Pancreas (tissue), 10 donors: ENCODE measurements at places on chromosomes 3 and 15. TPM values are rescaled to one million over a fixed set of nuclear protein-coding genes. Genes with fewer than 3 reads are reported as not detected.

DNA sequence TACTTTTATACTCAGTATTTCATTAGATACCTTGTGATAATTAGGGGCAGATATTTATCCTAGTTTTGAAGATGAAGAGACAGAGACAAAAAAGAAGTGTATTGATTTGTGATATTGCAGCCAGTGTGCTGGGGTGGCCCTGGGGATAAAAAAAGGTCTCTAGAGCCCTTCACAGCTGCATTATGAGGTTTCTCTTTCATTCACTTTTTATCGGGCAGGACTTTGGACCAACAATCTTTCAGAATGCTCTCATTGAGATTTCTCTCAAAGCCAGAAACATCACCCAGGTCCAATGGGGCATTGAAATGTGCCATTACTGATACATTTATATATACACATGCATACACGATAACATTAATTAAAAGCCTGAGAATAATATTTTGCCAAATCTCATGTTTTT is 20.5 kb upstream of the SELENOT start:
- no peak overlapping the region for H3K4me3 ChIP-seq
- H3K4me1 ChIP-seq = no peaks in the 10 kb centered on the region
- no peaks in the 10 kb centered on the region for H3K27me3 ChIP-seq
- DNase-seq = no peak

- no peak overlapping the region for H3K4me3 ChIP-seq
- no peaks in the 10 kb centered on the region for H3K36me3 ChIP-seq
- peaks cover 6% of the 10 kb centered on the region for H3K4me1 ChIP-seq
- DNase-seq = no peak
- no peak overlapping the region for H3K27ac ChIP-seq
- H3K27me3 ChIP-seq = no peaks in the 10 kb centered on the region
Measured at GRCh38 chr3:193207290-193208273, 33.4 kb upstream of the PLAAT1 start.

The COL7A1 gene
- total RNA-seq = 3.2 TPM

The TERC gene
- total RNA-seq = 10.3 TPM

DNA sequence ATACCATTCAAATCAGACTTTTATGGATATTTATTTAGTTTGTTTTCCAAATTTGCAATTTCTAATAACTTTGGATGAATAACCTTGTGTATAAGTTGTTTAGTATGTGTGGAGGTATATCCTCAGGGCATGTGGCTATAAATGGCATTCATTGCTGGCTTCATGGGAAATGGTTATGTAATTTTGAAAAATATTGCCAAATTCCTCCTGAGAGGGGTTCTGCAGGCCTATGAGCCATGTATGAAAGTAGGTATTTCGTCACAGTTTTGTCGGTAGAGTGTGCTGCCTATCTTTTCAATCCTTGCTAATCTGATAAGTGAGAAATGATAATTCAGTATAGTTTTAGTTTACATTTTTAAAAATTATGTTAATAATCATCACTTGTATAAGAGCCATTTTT is 256.4 kb upstream of the ZNF385D start:
- DNase-seq = no peak
- no peaks in the 10 kb centered on the region for H3K27me3 ChIP-seq
- no peaks in the 10 kb centered on the region for H3K4me1 ChIP-seq

DNA sequence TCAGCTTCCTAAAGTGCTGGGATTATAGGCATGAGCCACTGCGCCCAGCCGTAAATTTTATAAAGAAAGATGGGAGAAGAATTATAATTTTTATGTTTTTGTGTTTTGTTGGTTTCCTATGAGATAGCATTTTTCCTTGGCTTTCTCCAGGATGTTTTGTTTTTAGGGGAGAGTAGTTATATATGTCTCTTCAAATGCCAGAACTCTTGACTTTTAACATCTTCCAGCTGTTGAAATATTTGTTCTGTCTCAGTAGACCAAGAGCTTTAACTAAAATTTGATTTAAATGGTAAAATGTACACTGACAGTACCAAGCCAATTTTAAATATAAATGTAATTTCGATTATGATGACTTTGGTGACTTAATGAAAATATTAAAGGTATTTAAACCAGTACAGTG is 96.8 kb downstream of the DHX36 start:
- no peaks in the 10 kb centered on the region for H3K36me3 ChIP-seq
- no peak overlapping the region for H3K4me3 ChIP-seq
- H3K27me3 ChIP-seq = no peaks in the 10 kb centered on the region

DNA sequence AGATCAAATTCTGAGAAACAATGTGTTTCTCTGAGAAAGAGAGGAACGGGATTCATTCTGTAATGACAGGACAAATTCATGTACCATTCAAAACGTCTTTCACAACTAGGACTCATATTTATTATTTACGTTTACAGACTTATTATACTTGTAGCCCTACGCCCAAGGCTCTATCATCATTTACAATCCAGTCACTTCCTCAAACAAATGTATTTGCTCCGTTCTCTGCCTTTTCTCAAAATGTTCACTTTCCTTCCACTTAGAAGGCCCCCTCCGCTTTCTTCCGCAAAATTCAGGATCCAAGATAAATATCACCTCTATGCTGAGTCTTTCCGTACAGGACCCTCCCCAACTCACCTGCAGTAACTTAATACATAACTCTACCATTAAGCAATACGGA is 745 bp downstream of the RSL24D1 start:
- DNase-seq = no peak
- H3K27me3 ChIP-seq = no peaks in the 10 kb centered on the region
- peaks cover 4% of the 10 kb centered on the region for H3K36me3 ChIP-seq
- peak overlapping the region; percentile 70 for H3K4me3 ChIP-seq

The DCLK3 gene
- total RNA-seq = not detected

GRCh38 chr15:50353251-50353974 is 1.6 kb downstream of the GABPB1 start:
- H3K4me3 ChIP-seq = peak overlapping the region; percentile 89
- no peaks in the 10 kb centered on the region for H3K27me3 ChIP-seq
- H3K4me1 ChIP-seq = peaks cover 17% of the 10 kb centered on the region
- no peak for DNase-seq
- H3K27ac ChIP-seq = peak overlapping the region; percentile 87

The ITPR1 gene
- 8.0 TPM for total RNA-seq

DNA sequence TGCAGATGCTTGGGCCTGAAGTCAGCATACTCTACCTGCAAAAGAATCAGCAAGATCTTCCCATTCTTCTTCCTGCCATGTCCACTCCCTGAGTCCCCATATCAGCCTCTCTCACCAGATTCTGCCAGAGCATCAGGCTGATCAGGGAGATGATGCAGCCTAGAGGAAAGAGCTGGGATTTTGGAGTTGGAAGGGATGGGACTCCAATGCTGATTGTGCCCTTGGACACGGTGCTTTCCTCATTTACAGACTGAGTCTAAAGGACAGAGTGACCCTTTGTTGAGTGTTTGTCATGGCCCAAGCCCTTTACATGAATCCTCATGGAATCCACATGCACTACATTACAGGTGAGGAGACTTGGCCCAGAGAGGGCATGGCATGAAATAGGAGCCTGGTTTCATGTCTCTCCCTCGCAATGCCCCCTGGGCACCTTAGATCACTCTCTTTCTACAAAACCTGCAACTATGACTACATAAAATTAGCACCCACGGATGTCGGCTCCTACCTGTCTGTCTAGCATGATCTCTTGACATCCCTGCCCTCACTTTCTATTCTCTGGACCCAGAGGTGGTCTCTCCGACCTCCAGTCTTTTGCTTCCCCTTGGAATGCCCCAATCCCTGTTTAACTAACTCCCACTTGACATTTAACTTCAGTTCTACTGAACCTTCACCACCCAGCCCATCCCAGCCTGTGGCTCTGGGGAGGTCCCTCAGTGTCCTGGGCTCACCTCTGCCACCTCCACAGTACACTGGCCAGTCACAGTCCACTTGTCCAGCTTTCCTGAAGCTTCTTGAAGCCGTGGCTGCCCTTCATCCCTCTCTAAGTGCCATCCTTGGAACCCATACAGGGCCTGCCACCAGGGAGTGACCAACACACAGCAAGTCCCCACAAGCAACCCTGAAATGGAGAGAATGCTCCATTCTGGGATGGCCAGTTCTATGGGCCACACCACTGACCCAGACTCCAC is 173.5 kb downstream of the ABHD5 start:
- H3K4me1 ChIP-seq = no peaks in the 10 kb centered on the region
- H3K36me3 ChIP-seq = no peaks in the 10 kb centered on the region
- peak; percentile 16 for DNase-seq
- no peaks in the 10 kb centered on the region for H3K27me3 ChIP-seq
- no peak overlapping the region for H3K27ac ChIP-seq
- H3K4me3 ChIP-seq = no peak overlapping the region

- no peak overlapping the region for H3K27ac ChIP-seq
- no peak for DNase-seq
- H3K4me1 ChIP-seq = no peaks in the 10 kb centered on the region
- peaks cover 6% of the 10 kb centered on the region for H3K27me3 ChIP-seq
- no peaks in the 10 kb centered on the region for H3K36me3 ChIP-seq
Measured at GRCh38 chr3:147129665-147130064, 276.7 kb downstream of the ZIC4 start.

- no peak overlapping the region for H3K27ac ChIP-seq
- H3K36me3 ChIP-seq = no peaks in the 10 kb centered on the region
- H3K27me3 ChIP-seq = no peaks in the 10 kb centered on the region
- H3K4me3 ChIP-seq = no peak overlapping the region
- H3K4me1 ChIP-seq = no peaks in the 10 kb centered on the region
Measured at GRCh38 chr15:45021348-45021747, 1.6 kb upstream of the SORD start.
